ENCODE measurements at places on chromosomes 7 and 10.

GRCh38 chr7:116097365-116098009, 66.9 kb upstream of the TFEC start:
- DNase-seq = no peak

- DNase-seq = no peak
Observed at GRCh38 chr10:119669975-119670640, 18.9 kb downstream of the BAG3 start.

GRCh38 chr10:83516788-83517187, 622.5 kb upstream of the GHITM start:
- DNase-seq = no peak

GRCh38 chr10:60955957-60956425, 12.0 kb upstream of the RHOBTB1 start:
- no peak for DNase-seq

- no peak for DNase-seq
Observed at GRCh38 chr10:70137135-70137534, 4.5 kb upstream of the AIFM2 start.

DNA sequence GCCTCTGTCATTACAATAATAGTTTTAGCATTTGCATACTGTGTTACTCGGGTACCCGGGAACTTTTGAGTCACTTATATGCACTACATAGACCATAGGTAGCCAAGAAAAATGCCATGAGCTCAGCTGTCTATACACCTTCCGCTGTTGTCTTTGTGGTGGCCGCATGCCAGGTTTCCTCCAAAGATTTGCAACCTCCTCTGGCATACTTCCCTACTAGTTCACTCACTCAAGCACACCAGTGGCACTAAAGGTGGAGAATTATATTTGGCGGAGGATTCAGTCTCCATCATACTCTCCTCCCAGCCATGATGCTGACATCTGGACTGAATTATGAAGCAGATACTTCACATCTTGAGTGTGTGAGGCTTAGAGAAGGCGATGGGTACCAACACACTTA, 35.6 kb upstream of the GRB10 start:
- DNase-seq = no peak

DNA sequence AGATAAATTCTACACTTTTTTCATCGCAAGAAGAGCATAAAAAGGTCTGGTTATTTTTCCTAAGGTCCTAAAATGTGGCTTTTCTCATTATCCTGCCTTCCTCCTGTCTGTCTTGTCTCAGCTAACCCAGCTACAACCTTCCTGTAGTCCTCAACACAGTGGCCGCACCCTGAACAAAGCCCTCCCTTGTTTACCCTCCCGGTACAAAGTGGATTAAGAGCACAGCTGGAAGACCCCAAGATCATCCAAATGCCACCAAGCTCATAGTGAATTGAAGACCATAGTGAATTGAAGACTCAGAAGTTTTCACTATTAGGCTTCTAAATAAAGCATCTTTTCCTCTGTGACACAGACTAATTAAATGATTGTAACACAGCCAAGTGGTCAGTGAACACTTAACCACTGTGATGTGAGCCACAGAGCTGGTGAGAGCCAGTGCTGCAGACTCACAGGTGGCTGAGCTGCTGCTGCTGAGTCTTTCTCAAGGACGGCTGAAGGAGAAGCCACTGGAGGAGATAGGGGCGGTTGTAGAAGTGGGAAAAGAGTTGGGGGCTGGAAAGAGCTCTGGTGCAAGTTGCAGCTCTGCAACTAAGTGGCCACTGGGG, 123.6 kb downstream of the ATXN7L1 start:
- DNase-seq = no peak

- no peak for DNase-seq
Observed at GRCh38 chr7:50940621-50941020, 157.9 kb upstream of the GRB10 start.

GRCh38 chr10:67282871-67283270, 357.0 kb downstream of the LRRTM3 start:
- no peak for DNase-seq

- no peak for DNase-seq
Observed at GRCh38 chr7:15128716-15129115, 226.2 kb upstream of the DGKB start.

- DNase-seq = no peak
Observed at GRCh38 chr10:116511365-116511764, 34.4 kb upstream of the PNLIP start.

GRCh38 chr10:108688314-108688713, 1235.0 kb downstream of the XPNPEP1 start:
- no peak for DNase-seq

DNA sequence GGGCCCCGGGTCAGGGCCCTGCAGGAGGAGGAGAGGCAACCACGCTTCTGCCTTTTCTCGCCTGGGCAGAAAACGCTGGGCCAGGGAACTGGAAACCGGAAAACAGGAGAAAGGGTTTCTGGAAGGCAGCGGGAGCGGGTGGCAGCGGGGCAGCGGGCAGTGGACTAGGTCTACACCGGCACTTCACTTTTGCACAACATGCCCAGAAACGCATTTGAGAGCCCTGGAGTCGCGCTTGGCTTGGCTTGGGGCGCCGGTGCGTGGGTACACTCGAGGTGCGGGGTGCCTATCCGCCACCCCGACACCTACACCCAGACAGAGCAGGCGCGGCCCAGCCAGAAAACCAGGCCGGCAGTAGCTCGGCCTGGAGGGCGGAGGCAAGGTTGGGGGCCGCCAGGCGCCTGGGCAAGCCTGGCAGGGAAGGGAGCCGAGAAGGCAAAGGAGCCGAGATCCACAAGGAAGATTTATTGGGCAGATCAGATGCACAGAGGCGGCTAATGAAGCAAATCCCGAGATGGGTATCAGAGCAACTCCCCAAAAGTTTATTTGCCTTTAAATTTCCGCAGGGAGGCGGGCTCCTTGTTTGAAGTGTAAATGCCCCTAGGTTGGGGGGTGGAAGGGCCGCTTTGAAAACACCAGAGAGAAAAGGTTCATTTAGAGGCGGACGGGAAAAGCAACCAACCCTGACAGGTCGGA, 3.2 kb upstream of the PAX2 start:
- DNase-seq = no peak

DNA sequence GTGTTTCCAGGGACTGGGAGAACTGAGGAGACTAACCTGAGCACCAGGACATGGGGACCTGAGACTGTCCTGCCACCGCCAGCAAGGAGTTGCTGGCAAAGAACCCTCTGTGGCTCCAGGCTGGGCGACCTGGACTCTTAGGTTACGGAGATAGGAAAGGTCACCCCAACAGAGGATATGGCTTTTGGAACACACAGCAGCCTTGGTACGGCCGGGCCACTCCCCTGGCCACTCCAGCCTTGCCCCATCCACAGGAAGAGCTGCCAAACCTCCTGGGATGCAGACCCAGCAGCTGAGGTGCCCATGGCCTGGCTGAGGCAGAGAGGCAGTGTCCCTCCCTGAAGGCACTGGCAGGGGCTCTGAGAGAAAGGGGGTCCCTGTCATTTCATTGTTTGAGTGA, 137.8 kb downstream of the OAT start:
- no peak for DNase-seq

- no peak for DNase-seq
Observed at GRCh38 chr10:90614631-90615030, 243.2 kb downstream of the HTR7 start.

GRCh38 chr7:136016649-136017395, 39.7 kb upstream of the MTPN start:
- no peak for DNase-seq

DNA sequence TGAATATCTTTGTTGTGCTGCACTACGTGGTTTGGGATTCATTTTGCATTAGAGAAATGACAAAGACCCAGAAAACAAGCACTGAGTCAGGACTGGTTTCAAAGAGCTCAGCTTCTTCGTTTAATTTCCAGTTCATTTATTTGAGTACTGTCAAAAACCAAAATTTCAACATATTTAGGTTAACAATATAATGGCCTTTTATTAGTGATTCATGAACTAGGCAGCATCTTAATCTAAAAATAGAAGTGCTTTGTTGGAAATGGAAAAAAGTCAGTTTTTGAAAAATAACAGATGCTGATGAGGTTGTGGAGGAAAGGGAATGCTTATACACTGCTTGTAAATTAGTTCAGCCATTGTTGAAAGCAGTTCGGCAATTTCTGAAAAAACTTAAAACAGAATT, 856.4 kb downstream of the LRMDA start:
- no peak for DNase-seq

GRCh38 chr7:92723205-92723604, 113.2 kb downstream of the CDK6 start:
- no peak for DNase-seq

- no peak for DNase-seq
Observed at GRCh38 chr10:34814913-34815184, 247 bp downstream of the PARD3 start.

GRCh38 chr7:69757981-69758430, 159.7 kb downstream of the AUTS2 start:
- no peak for DNase-seq

- no peak for DNase-seq
Observed at GRCh38 chr7:139212133-139212532, 18.9 kb upstream of the UBN2 start.

DNA sequence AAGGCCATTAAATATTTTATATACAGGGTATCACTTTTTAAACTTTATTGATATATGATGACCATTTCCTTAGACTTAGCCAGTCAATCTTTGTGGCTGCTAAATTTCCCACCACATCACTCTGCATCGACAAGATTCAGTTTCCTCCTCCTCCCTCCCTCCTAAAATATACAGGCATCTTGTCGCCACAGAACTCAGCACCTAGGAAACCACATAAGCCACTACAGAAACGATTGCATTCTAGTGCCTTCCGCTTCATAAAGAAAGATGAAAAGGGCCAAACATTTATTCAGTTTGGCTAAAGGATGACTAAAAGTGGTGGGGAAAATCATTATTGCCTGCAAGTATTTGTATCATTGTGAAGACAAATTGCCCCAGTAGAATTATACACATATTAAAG, 30.7 kb downstream of the ERCC6 start:
- DNase-seq = no peak

- DNase-seq = no peak
Observed at GRCh38 chr10:109187677-109188076, 735.6 kb downstream of the XPNPEP1 start.

GRCh38 chr7:143314127-143314526, 1.8 kb upstream of the CLCN1 start:
- DNase-seq = no peak

GRCh38 chr7:133822001-133822641, 305.0 kb upstream of the LRGUK start:
- DNase-seq = no peak

GRCh38 chr7:1767524-1767923, 97.4 kb downstream of the ELFN1 start:
- no peak for DNase-seq

GRCh38 chr7:117096330-117096729, 143.0 kb downstream of the ST7 start:
- no peak for DNase-seq

GRCh38 chr7:47945261-47946015, 2.8 kb downstream of the PKD1L1 start:
- peak; percentile 85 for DNase-seq

DNA sequence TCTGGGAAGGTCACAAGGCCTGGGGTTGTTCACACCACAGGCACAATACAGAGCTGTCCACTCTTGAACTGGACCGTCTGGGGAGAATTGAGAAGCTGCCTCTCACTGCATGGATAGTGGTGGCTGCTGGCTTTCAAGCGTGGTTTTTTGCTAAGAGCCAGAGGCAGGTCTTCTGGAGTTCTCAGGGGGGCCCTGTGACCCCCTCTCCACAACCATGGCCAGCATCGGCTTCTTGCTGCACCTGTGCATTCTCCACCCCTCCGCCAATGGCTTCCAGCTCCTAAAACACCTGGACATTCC, 140.3 kb downstream of the ADCY1 start:
- no peak for DNase-seq

- no peak for DNase-seq
Observed at GRCh38 chr10:36026081-36026480, 384.0 kb upstream of the FZD8 start.

DNA sequence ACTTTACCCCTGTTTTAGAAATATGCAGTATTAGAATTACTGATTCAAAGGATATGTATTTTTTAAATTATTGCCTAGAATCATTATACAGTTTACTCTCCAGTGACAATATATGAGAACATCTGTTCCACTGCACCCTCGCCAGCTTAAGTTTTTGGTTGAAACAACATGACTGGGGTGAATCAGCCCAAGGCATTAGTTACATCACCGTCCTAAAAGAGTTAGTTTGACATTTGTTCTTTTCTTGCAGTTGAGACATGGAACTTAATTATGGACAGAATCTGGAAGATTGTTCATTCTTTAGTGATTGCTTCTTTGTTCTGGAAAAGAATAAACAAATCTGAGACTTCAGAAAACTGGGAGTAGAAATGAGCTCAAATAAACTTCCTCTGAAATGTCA, 167.3 kb upstream of the DKK1 start:
- no peak for DNase-seq

GRCh38 chr10:109886781-109887140, 36.5 kb downstream of the XPNPEP1 start:
- no peak for DNase-seq

DNA sequence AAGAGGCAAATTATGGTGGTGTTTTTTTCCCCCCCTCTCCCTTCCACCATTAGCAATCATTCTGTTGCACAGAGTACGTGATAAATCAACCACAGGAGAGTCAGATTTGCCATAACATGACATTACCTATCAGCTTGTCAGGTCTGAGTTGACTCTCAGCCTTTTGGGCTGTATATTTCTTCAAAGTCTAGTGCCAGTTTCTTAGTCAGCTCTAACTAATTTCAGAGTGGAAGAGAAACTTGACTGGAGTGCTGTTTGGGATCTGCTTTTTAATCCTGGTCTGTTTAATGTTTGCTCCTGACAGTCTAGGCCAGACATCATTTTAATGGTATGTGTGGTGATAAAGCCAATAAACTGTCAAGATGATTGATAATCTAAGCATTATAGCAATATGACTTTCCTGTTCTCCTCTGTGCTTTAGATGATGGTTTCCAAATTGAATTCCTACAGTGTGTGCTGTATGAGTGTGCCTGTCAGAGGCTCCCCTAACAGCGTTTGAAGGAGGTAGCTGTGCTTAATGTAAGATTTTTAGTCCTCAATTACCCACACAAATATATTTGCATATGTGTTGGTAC, 76.9 kb downstream of the LRMDA start:
- no peak for DNase-seq

GRCh38 chr10:65143723-65144122, 1622.5 kb downstream of the REEP3 start:
- no peak for DNase-seq

DNA sequence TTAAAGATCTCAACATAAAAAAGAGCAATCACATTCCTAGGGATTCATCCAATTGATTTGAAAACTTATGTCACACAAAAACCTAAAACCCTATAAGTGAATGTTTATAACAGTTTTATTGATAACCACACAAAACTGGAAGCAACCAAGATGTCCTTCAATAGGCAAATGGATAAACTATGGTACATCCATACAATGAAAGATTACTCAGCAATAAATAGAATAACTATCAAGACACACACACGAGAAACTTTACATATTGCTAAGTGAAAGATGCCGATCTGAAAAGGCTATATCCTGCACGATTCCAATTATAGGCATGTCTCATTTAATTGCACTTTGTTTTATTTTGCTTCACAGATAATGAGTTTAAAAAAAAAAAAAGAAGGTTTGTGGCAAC, 83.3 kb downstream of the ATE1 start:
- DNase-seq = no peak

DNA sequence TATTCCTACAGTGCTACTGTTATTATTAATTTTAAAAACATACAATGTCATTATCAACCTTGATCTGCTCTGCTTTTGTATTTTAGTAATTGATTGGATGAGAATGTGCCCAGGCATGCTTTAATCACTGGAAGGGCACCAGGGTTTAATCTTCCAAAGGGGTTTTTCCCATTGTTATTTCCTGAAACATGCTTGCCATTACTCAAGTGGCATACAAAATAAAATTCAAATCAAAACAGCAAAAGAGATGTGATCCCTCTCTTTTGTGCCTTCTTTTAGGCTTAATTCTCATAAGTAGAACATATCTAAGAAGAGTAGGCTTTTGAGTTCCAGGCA, 963.3 kb downstream of the LRMDA start:
- DNase-seq = no peak
